ENCODE measurements at places on chromosomes 6 and 20. TPM values are rescaled to one million over a fixed set of nuclear protein-coding genes. Genes with fewer than 3 reads are reported as not detected.
A peak's percentile ranks its signal among the peaks of the same experiment; 100 is the strongest.

GRCh38 chr6:37696841-37697662 is 631 bp downstream of the MDGA1 start:
- peaks cover 14% of the 10 kb centered on the region for H3K27me3 ChIP-seq
- H3K4me3 ChIP-seq = peak overlapping the region; percentile 55
- H3K4me1 ChIP-seq = peaks cover 17% of the 10 kb centered on the region
- H3K36me3 ChIP-seq = no peaks in the 10 kb centered on the region
- peak overlapping the region; percentile 45 for H3K27ac ChIP-seq

GRCh38 chr20:17499041-17499440 is 32.1 kb downstream of the BFSP1 start:
- no peaks in the 10 kb centered on the region for H3K27me3 ChIP-seq
- H3K27ac ChIP-seq = no peak overlapping the region
- DNase-seq = no peak

Gene MRAP2
- total RNA-seq = not detected

- H3K4me3 ChIP-seq = no peak overlapping the region
- no peaks in the 10 kb centered on the region for H3K4me1 ChIP-seq
- DNase-seq = no peak
- no peaks in the 10 kb centered on the region for H3K27me3 ChIP-seq
- H3K27ac ChIP-seq = no peak overlapping the region
These were observed 23.4 kb upstream of the APMAP start for GRCh38 chr20:25015986-25016385.

DNA sequence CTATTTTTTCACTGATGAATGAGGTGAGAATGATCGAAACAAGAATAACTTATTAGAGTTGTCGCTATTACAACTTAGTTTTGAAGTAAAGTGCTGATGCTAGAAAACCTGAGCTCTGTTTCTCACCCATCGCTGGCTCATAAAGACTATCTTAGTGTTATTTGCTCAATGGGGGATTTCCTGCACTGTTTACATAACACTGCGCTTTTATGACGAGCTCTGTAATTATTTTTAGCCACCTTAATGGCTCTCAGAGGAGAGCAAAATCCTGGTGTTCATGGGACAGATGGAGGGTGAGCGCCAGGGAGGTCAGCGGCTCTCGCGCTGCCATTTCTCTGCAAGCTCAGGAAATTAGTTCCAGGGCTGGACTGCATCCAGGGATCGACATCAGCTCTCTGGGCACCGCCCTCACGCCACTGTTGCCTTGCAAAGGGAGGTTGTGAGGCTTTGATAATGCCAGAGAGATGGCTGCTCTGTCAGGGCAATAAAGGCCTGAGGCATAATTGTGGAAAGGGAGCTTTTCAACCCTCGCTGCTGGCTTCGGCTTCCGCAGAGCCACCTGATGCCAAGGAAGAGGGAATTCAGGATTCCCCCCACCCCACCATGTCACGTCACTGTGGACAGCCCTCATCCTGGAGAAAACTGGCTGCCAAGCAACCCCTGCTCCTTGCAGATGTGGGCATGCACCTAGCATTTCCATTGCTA is 72.0 kb downstream of the DACT2 start:
- H3K27me3 ChIP-seq = no peaks in the 10 kb centered on the region
- H3K4me1 ChIP-seq = no peaks in the 10 kb centered on the region

- H3K4me3 ChIP-seq = no peak overlapping the region
- no peaks in the 10 kb centered on the region for H3K4me1 ChIP-seq
- peaks cover 32% of the 10 kb centered on the region for H3K36me3 ChIP-seq
- H3K27ac ChIP-seq = no peak overlapping the region
These were observed 18.8 kb downstream of the ESF1 start for GRCh38 chr20:13765868-13766416.

DNA sequence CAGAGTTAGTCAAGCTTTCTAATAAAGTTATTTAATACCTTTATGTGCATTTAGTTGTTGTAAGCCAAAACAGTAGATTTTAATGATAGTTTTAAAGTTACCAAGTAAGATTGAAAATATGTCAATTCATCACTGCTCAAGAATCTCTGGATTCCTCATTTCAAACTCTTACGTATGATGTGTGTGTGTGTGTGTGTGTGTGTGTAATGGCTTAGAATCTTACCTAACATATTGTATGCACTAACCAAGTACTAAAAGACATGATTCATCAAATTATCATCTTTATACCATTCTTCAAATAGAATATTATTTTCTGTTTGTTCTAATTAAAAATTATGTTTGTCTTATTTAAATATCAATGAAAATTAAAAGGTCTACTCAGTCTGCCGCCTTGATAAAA is 41.5 kb upstream of the ZNF337 start:
- H3K36me3 ChIP-seq = no peaks in the 10 kb centered on the region
- no peak for DNase-seq
- no peaks in the 10 kb centered on the region for H3K27me3 ChIP-seq
- no peak overlapping the region for H3K4me3 ChIP-seq
- H3K4me1 ChIP-seq = peaks cover 19% of the 10 kb centered on the region

All from CD4-positive, alpha-beta memory T cell (primary cell).